GM20000 (cell line): ENCODE measurements at places on chromosomes 1 and 21.

- DNase-seq: no peak
These were observed 28.0 kb upstream of the DNASE2B start for GRCh38 chr1:84370266-84370665.

GRCh38 chr1:26318338-26319064 is 743 bp downstream of the CD52 start:
- DNase-seq: no peak

GRCh38 chr1:57623791-57624538 is 200.1 kb upstream of the DAB1 start:
- no peak for DNase-seq

- no peak for DNase-seq
These were observed 81.4 kb upstream of the WLS start for GRCh38 chr1:68313735-68314134.

- no peak for DNase-seq
These were observed 196.5 kb downstream of the DYRK1A start for GRCh38 chr21:37562920-37563640.

DNA sequence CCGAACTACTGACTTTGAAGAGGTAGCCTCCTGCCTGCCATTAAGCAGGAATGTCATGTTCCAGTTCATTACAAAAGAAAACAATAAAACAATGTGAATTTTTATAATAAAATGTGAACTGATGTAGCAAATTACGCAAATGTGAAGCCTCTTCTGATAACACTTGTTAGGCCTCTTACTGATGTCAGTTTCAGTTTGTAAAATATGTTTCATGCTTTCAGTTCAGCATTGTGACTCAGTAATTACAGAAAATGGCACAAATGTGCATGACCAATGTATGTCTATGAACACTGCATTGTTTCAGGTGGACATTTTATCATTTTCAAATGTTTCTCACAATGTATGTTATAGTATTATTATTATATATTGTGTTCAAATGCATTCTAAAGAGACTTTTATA is 159.8 kb upstream of the SGIP1 start:
- no peak for DNase-seq

GRCh38 chr1:199002661-199003060 is 363.8 kb downstream of the PTPRC start:
- no peak for DNase-seq

- no peak for DNase-seq
These were observed 4.9 kb upstream of the CAPN2 start for GRCh38 chr1:223707256-223708000.
